ENCODE measurements at places on chromosomes 16 and 17. TPM values are rescaled to one million over a fixed set of nuclear protein-coding genes. Genes with fewer than 3 reads are reported as not detected.

- no peak for DNase-seq
Observed at GRCh38 chr16:24936151-24936550, 79.0 kb downstream of the ARHGAP17 start.

- no peak for DNase-seq
Observed at GRCh38 chr17:39697961-39698360, 1.9 kb upstream of the ERBB2 start.

DNA sequence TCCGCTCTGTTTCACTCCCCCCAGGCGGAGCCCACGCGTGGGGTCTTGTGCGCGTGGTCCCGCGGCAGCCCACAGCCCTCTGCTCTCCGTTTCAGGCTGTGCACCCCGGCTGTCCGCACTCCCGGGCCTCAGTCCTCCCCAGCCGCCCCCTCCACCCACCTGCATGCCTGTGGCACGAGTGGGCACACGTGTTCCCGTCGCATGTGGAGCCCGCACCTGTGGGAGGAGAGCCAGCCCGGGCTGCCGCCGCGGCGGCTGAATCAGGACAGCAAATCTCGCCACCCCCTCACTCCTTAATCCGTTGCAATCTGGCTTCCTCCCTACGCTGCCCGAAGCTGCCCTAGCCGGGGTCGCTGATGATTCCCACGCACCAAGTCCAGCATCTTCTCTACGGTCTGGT is 69.9 kb upstream of the GRIN2A start:
- no peak for DNase-seq

DNA sequence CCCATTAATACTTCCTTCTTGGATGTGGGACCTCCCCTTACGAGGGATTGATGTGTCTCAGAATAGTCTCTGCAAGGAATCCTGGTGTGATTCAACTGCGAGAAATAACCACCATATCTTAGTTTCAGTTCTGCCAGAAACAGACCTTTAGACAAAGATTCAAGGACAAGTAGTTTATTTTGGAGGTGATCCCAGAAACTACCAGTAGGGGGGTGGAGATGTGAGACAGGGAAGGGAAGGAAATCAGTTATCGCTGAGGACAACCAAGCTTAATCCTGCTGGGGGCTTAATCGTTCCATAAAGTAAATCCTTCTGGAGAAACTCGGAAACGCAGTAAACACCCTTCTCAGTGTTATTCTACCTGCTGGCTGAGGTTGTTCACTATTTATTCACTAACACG is 5.0 kb upstream of the SDR42E1 start:
- DNase-seq: no peak

KRT27 gene
- 0.58 TPM for polyA plus RNA-seq

All from testis (tissue), 5 donors.